Pancreas (tissue), 10 donors: ENCODE measurements at places on chromosomes 2 and 18. TPM values are rescaled to one million over a fixed set of nuclear protein-coding genes. Genes with fewer than 3 reads are reported as not detected.
A peak's percentile ranks its signal among the peaks of the same experiment; 100 is the strongest.

- no peaks in the 10 kb centered on the region for H3K27me3 ChIP-seq
- H3K4me3 ChIP-seq, result no peak overlapping the region
- no peak for DNase-seq
- no peak overlapping the region for H3K27ac ChIP-seq
- no peaks in the 10 kb centered on the region for H3K36me3 ChIP-seq
Measured at GRCh38 chr2:241514553-241514952, 6.2 kb upstream of the STK25 start.

DNA sequence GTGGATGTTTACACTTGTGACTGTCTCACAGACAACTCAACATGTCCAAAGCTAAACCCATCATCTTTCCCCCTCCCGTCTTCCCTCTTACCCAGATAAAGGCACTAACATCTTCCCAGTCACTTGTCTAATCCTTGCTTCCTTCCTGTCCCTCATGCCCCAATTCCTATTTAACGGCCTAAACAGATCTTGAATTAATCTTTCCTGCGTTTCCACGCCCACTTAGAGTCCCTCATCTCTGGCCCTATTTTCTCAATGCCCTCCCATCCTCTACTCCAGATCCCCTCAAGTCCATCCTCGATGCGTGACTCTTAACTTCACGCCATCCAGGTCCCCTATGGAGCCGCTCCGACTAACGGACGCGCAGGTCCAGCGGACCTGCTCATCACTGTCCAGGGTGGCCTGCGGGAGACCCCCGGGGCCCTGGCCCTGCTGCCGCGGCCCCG, 682 bp upstream of the SCLY start:
- DNase-seq, result no peak
- H3K27me3 ChIP-seq, result no peaks in the 10 kb centered on the region
- H3K36me3 ChIP-seq, result no peaks in the 10 kb centered on the region
- H3K4me3 ChIP-seq, result peak overlapping the region; percentile 98
- peaks cover 32% of the 10 kb centered on the region for H3K4me1 ChIP-seq

DNA sequence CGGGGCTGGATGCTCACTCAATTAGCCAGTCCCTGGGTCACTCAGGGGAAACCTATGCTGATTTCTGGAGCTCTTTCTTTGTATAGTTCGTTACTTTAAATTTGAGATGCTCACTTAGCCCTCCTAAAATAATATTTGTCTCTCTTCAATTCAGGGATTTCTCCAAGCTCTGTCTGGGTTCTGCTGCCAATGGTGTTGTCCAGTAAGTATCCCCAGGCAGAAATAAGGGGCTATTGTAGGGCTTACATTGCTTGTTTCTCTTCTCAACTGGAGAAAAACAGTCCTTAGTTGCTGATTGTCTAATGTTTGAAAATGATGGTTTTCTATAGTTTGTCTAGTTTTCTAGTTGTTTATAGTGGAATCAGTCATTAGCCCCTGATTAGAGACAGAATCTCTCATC, 5.0 kb downstream of the RAB6C start:
- H3K27me3 ChIP-seq, result no peaks in the 10 kb centered on the region
- no peaks in the 10 kb centered on the region for H3K36me3 ChIP-seq
- H3K4me3 ChIP-seq, result no peak overlapping the region
- H3K27ac ChIP-seq, result no peak overlapping the region

DNA sequence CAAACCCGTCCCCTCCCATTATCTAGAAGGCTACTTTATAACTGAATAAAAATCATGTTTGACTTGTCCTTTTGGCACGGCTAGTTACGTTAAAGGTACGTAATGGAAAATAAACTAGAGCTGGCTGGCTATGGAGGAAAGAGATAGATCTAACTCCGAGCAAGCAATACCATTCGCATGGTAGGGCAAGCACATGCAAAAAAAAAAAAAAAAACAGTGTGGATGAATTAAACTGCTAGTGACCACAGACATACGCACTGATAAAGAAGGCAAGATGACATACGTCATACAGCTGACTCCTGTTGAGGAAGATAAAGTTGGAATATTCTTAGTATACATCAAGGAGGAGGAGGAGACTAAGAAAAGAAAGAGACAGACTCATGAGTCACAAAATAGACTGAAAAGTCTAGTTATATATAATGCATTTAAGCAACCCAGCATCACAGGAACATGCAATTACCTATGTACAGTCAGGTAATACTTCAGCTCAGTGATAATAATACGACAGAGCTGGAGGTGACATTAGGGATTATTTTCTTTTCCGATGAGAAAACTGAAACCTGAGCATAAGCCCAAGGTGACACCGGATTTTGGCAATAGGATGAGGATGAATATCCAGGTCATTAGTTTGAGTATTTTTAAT, 37.9 kb upstream of the NARS1 start:
- no peak overlapping the region for H3K27ac ChIP-seq
- no peak for DNase-seq

The GALNT5 gene
- 0.08 TPM for total RNA-seq

- DNase-seq, result peak; percentile 53
- peak overlapping the region; percentile 42 for H3K4me3 ChIP-seq
- H3K27me3 ChIP-seq, result no peaks in the 10 kb centered on the region
- H3K36me3 ChIP-seq, result no peaks in the 10 kb centered on the region
- peaks cover 10% of the 10 kb centered on the region for H3K4me1 ChIP-seq
- H3K27ac ChIP-seq, result peak overlapping the region; percentile 90
Measured at GRCh38 chr2:237474442-237474911, 12.6 kb upstream of the MLPH start.

DNA sequence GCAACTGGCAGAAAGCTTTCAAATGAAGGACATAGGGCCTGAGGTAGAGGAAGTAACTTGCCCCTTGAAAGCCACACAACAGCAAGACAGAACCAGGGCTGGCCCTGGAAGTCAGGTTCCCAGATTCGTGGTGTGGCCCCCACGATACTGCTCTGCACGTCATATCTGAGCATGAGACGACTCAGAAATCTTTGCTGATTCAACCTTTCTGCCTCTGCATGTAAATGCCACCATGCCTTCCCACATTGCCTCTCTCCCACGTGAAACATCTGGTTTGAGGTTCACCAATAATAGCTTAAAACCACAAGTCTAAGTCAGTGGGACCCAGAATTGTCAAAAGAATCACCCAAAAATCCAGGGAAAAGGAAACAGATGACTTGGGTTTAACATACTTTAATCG, 214.0 kb upstream of the TRIB2 start:
- no peaks in the 10 kb centered on the region for H3K36me3 ChIP-seq
- no peaks in the 10 kb centered on the region for H3K4me1 ChIP-seq
- H3K27me3 ChIP-seq, result no peaks in the 10 kb centered on the region
- H3K27ac ChIP-seq, result no peak overlapping the region
- DNase-seq, result no peak

DNA sequence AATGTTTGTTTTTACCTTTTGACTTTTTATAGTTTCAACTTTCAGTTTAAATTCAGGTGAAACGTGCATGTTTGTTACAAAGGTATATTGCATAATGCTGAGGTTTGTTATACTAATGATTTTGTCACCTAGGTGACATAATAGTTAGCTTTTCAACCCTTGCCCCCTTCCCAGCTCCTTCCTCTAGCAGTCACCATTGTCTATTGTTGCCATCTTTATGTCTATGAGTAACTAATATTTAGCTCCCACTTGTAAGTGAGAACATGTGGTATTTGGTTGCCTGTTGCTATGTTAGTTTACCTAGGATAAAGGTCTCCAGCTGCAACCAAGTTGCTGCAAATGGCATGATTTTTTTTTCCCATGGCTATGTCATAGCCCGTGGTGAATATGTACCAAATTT, 322.3 kb upstream of the SETBP1 start:
- no peaks in the 10 kb centered on the region for H3K36me3 ChIP-seq
- H3K27ac ChIP-seq, result no peak overlapping the region
- no peak overlapping the region for H3K4me3 ChIP-seq
- H3K27me3 ChIP-seq, result no peaks in the 10 kb centered on the region

DNA sequence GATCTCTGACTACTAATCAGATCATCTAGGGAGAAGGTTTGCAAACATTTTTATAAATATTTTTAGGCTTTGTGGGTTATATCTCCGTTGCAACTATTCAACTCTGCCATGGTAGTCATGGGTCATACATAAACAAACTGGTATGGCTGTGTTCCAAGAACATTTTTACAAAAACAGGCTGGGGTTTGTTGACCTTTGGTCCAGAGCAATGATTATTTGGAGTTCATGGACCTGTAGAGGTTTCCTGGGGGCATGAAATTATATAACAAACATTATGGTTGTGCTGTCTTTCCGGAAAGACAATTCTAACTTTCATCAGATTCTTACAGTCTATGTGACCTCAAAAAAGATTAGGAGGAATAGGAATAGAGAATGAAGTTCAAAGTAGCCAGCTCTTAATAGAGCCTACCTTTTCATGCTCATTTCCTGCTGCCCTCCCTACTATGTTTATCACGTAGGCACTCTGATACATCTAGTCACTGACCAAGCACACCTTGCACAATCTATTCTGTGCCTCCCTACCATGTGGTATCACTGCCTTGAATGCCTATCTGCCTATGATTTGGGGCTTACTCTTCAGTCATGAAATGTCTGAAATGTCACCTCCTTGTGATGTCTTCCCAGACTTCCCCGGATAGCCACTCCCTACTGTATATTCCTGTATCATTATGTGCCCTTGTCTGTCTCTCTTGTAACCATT, 102.4 kb upstream of the SCN1A start:
- H3K36me3 ChIP-seq, result no peaks in the 10 kb centered on the region
- no peak overlapping the region for H3K4me3 ChIP-seq
- H3K4me1 ChIP-seq, result peaks cover 10% of the 10 kb centered on the region
- H3K27ac ChIP-seq, result no peak overlapping the region

The TTC32 gene
- 6.2 TPM for total RNA-seq

The MAIP1 gene
- total RNA-seq, result 8.8 TPM

DNA sequence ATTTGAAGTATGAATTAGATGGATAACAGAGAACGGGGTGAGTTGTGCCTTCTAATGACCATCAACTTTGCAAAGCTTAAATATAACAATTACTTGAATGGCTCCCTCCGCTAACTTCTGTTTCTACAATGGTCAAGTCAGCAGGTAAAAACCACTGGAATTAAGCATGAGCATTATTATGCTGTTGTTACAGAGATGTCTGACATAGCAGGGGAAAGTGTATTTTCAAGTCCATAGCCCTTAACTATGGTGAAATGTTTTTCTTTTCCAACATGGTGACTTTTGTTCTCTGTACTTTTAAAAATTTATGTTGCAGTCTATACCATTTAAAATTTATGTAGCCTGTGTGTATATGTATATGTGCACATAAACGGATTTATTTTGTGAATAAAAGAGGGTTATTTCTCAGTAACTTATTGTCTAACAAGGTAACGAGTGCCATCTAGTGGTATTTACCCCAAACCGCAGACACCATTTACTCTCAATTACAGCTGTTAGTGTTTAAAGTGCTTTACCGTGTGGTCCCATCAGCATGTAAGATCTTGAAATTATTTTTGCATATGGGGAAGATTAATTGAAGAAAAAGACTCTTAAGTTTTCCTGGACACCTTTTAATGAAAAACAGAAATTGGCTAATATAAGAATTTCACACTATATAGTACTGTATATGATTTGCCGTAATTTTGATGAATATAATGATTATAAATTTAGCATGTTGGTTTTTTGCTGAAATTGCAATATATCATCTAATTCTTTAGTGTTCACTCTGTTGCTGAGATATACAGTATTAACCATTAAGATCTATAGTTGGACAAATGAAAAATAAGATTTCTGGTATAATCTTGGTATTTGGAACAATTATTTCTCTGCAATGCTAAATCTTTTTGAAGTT, 78.2 kb downstream of the UBE2E3 start:
- DNase-seq, result no peak
- no peak overlapping the region for H3K27ac ChIP-seq

The SCRN3 gene
- total RNA-seq, result 10.2 TPM

The LCLAT1 gene
- 15.0 TPM for total RNA-seq

DNA sequence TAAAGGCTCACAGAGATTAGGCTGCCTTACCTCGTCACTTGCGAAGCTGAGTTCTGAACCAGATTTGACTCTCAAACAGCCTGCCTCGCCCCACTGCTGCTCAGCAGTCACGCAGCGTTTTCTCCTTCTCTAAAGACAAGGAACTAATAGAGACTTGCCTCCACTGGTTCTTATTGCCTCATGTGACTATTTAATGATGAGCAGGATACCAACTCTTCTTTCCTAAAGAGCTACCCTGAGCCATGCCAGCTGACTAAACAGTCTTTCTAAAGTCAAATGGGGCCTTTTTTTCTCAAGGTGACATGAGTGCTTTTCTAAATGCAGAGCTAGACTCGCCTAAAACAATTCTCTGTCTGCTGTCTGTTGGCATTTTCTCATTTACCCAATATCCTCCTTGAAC, 147.5 kb downstream of the NCKAP5 start:
- H3K36me3 ChIP-seq, result no peaks in the 10 kb centered on the region
- H3K27ac ChIP-seq, result no peak overlapping the region
